Tibial artery (tissue), 4 donors: ENCODE measurements at places on chromosomes 1 and 21.

DNA sequence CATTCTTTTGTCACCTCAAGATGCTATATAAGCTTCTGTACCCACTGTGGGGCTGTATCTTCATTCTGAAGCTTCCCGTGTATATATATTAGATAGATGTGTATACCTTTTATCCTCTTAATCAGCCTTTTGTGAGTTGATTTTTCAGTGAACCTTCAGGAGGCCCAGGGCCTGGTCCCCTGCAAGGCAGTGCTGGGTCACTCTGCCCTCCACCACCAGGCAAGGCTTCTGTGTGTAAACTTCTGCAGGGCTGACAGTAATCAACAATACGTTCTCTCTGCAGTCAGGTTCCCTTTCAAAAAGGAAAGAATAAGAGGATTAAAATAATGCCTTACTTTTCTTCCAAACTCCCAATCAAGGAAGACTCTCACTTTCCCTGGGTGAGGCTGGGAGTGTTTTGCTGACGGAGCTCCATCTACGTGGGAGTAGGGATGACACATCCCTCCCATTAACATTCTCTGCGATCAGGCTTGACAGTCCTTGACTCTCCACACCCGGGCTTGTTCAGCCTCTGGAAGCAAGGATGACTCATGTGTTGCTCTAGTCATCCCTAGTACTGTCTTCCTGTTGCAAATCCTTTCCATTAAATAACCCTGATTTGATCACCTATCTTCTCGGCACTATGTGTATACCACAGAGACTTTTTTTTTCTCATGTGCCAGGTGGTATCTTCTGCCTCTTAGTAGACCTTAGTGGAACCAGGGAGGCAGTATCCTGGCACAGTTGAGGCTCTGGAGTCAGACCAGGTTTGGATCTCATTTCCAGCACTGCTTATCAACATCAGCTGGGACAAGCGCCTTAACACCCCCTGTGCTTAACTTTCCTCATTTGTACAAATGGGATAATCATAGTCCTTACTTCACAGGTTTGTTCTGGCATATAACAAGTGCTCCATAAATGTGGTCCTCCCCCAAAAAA, 70.3 kb upstream of the KCNK1 start:
- H3K4me1 ChIP-seq: no peaks in the 10 kb centered on the region
- no peak for DNase-seq
- H3K4me3 ChIP-seq: no peak overlapping the region
- no peaks in the 10 kb centered on the region for H3K36me3 ChIP-seq

- peaks cover 26% of the 10 kb centered on the region for H3K27me3 ChIP-seq
- H3K4me1 ChIP-seq: no peaks in the 10 kb centered on the region
- no peaks in the 10 kb centered on the region for H3K36me3 ChIP-seq
- no peak overlapping the region for H3K27ac ChIP-seq
- DNase-seq: no peak
These were observed 124.8 kb upstream of the AJAP1 start for GRCh38 chr1:4529446-4530165.

- H3K27ac ChIP-seq: no peak overlapping the region
- no peak overlapping the region for H3K4me3 ChIP-seq
- no peaks in the 10 kb centered on the region for H3K36me3 ChIP-seq
- H3K27me3 ChIP-seq: no peaks in the 10 kb centered on the region
- peaks cover 17% of the 10 kb centered on the region for H3K4me1 ChIP-seq
These were observed 3.8 kb upstream of the DMBX1 start for GRCh38 chr1:46485564-46486431.

- no peaks in the 10 kb centered on the region for H3K4me1 ChIP-seq
- DNase-seq: no peak
- H3K36me3 ChIP-seq: no peaks in the 10 kb centered on the region
- H3K27ac ChIP-seq: no peak overlapping the region
These were observed 11.4 kb downstream of the KCNJ15 start for GRCh38 chr21:38267991-38268863.

DNA sequence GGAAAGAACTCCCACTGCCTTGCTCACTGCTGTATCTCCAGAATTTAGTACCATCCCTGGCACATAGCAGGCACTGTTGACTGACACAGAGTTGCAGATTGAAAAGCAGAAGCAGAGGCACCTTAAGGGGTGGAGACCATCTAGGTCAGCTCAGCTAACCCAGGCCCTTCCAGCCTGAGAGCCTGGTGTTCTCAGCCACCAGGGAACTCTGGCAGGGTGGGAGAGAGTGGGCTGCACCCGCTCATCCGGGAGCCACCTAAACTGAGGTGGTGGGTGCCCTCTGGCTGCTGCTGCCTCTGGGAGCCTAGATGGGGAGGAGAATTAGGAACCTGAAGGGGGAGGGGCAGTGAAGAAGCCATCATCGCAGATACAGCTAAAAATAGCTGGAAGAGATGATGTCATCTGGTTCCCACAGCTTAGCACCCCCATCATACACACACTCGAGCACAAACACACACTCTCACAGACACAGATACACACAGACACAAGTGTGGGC, 1.5 kb upstream of the TSPAN1 start:
- H3K4me3 ChIP-seq: no peak overlapping the region
- peak overlapping the region; percentile 71 for H3K27ac ChIP-seq
- H3K27me3 ChIP-seq: no peaks in the 10 kb centered on the region
- DNase-seq: no peak
